ENCODE measurements at places on chromosomes 4 and X.

DNA sequence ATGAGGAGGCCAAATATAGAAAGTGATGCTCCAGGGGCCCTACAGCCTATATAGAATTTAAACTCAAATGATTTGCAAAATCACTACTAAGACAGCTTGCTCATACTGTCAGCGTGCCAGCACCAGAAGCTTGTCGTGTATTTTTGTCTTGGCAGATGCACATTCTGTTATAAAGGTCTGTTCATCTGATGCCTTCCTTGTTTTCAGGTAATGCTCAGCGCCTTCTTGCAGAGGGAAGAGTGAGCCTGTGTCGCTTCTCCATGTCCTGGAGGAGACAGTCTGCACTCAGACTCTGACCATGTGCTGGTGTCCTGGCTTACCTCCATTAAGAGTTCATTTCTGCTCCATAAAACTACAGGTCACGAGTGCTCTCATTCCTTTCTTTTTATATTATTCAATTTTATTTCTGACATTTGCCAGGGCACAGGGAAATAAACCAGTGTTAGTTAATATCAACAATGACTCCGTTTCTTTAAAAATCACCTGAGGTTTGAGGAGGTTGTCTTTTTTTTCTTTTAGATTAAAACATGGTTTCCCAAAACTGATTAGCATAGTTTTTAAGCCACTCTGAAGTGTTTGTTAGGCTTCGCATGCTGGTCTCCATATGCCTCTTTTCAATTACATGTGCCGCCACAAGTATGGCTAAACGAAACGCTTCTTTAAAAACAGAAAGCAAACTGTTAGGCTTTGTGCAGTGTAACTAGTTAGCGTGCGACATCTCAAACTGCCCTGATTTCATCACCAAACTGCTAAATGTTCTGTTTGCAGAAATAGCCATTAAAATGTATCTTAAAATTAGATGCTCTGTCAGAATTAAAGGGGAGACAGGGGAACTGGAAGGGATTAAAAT, 215.2 kb upstream of the GK2 start:
- DNase-seq, result no peak

GRCh38 chr4:99630857-99631360, 26.7 kb downstream of the C4orf54 start:
- DNase-seq, result no peak

- no peak for DNase-seq
Observed at GRCh38 chr4:63578383-63578782, 830.9 kb downstream of the TECRL start.

- DNase-seq, result no peak
Observed at GRCh38 chrX:31266203-31267076, 194.6 kb upstream of the FTHL17 start.

DNA sequence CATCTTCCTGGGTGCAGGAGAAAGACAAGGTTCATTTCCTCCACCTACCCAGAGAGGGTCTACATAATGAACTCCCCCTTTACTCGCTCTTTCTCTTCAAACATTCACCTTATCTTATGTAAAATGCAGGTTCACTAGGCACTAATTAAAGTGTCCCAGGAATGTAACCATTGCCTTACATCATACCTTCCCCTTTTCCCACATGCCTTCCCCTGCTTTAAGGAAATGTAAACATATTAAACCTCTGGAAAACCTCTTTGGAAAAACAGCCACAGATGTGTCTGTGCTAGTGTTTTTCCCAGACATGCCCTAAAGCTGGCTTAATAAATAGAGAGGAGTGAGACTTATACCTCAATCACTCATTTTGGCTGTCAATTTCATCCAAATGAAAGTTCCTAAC, 15.8 kb downstream of the TBC1D9 start:
- DNase-seq, result no peak

DNA sequence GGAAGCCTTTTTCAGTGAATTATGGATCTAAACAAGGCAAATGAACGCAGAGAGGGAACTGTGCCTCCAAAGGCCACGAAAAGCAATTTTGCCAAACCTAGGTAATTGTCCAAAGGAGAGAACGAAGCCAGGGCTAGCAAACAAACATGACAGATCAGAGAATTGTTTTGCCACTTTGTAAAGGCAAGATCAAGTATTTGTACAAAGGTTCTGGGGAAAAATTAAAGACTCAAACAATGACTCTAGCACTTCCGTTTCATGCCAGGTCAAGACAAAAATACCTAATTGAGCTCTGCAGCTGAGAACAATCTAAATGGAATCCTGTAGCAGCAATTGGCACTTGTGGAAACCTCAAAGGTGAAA, 8.5 kb downstream of the RBM47 start:
- no peak for DNase-seq

GRCh38 chr4:87785731-87786509, 13.4 kb upstream of the IBSP start:
- DNase-seq, result no peak

- DNase-seq, result no peak
Observed at GRCh38 chrX:64395568-64395929, 297 bp upstream of the MTMR8 start.

DNA sequence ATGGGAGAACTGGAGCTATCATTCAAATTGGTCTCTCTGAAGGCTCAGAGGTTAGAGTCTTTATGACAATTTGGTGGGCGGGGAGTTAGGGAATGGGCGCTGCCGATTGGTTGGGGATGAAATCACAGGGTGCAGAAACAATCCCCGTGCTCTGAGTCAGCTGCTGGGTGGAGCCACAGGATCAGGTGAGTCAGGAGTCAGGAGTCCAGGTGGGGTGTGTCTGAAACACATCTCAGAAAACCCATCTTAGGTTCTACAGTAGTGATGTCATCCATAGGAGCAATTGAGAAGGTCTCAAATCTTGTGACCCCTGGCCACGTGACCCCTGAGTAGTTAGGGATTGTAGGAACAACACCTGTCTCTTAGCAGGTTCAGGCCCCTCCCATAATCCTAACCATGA, 41.6 kb upstream of the TLR3 start:
- DNase-seq, result no peak

- DNase-seq, result peak; percentile 14
Observed at GRCh38 chr4:8607603-8608481, 15.3 kb downstream of the CPZ start.

- DNase-seq, result no peak
Observed at GRCh38 chr4:123817025-123817688, 420.6 kb downstream of the SPRY1 start.

GRCh38 chrX:30735839-30736238, 82.6 kb downstream of the GK start:
- peak; percentile 59 for DNase-seq

GRCh38 chr4:22787753-22788375, 95.1 kb downstream of the GBA3 start:
- no peak for DNase-seq

GRCh38 chrX:50920132-50920531, 9.6 kb downstream of the BMP15 start:
- DNase-seq, result no peak

- no peak for DNase-seq
Observed at GRCh38 chr4:536351-536972, 37.5 kb downstream of the PIGG start.

DNA sequence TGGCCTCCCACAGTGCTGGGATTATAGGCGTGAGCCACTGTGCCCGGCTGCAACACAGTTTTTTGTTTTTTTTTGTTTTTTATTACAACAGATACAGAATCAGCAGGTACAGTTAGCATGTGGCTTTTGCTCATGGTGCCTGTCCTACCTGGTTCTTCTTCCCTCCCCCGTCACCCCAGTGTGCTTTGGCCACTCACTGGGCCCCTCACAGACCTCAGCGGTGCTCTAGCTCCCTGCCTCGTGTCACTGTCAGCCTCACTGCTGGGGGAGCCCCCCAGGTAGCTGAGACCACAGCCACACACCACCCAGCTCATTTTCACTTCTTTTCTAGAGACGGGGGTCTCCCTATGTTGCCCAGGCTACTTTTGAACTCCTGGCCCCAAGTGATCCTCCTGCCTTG, 38.7 kb downstream of the HTT-AS start:
- DNase-seq, result no peak

DNA sequence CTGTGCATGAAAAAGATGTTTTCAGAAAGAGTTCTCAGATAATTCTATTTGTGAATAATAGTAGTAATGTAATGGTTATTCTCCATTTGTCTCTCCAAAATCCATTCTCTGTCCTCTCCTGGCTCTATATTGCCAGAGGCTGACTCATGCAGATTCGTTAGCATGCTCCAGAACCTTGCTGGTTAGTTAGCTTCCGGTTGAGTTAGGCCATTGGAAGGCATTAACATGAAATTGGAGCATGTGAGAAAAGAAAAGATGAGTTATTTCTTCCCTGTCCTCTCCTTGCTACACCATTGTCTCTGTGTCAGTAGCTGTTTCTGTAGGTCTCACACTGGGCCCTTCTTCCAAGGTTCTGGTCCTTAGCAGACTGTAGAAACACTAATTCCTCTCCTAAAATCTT, 23.5 kb upstream of the PRDM8 start:
- DNase-seq, result no peak

DNA sequence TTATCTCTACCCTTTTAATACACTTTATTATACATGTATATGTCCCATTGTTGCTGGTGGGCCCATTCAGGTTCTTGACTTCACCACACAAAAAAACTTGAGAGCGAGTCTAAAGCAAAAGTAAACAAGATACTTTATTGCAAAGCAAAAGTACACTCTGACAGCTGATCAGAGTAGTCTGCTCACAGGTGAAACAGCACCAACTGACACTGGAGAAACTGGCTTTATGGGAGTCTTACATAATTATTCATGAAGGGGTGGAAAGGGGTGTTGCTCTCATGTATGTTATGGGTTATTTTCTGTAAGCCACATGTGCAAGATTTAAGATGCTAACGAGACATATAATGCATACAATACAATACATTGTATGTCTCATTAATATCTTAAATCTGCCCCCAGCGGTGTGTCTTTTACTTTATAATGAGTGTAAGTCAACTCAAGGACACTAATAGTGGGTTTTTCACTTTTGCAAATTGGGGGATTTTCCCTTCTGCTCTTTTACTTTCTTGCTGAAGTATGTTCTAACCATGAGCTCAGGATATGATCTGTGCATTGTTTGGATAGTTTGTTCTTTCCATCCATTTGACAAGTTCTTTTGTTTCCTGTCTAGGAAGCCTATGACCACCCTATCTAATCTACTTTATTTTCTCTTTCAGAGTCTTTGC, 256.1 kb upstream of the ITM2A start:
- no peak for DNase-seq

DNA sequence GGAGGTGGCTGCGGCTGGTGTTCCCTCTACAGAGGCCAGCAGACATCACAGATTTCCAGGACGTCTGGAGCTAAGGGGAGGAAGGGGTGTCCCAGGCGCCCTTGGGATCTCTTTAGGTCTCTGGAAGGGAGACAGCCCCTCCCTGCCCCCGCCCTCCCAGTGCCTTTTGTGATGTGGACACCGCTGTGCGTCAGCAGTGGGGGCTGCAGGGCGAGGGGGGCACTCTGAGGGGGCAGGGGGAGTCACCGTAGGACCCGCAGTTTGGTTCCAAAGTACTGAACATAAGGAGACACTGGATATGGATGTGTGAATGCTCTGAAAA, 25.6 kb upstream of the MXD4 start:
- DNase-seq, result no peak

DNA sequence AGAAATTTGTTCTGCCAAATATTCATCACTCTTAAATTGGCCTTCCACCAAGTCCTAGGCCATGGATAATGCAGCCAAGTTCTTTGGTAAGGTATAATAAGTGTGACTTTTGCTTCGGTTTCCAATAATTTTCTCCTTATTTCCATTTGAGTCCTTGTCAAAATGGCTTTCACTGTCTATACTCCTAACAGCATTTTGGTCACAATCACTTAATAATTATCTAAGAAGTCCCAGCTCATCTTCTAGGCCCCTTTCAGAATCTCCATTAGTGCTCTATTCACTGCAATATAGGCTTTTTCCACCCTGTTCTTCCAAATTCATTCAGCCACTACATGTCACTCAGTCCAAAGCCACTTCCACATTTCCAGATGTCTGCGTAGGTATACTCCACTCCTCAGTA, 51.0 kb upstream of the SPIN4 start:
- no peak for DNase-seq

DNA sequence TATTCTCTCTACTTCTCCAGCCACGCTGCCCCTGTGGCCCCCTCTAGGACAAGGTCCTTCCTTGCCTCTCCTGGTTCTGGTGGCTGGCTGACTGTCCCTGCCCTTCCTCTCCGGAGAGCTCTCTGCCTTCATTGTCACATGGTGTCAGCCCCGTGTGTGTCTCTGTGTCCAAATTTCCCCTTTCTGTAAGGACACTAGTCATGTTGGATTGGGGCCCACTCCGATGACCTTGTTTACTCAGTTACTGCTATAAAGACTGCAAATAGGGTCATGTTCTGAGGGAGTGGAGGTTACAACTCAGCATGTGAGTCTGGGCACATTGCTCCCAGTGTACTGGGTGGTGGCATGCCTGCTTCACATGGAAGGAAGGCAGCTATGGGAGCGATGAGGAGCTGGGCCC, 129.5 kb upstream of the PSAPL1 start:
- DNase-seq, result no peak

Measured in stimulated activated naive CD4-positive, alpha-beta T cell treated with Interleukin-2 at 50 U/mL for 16 hours (primary cell).